ENCODE measurements at places on chromosomes 12 and 14. TPM values are rescaled to one million over a fixed set of nuclear protein-coding genes. Genes with fewer than 3 reads are reported as not detected.

The ESR2 gene
- 0.77 TPM for total RNA-seq

The SRRM4 gene
- 3.8 TPM for total RNA-seq

The SMIM41 gene
- total RNA-seq = 0.59 TPM

The TPH2 gene
- total RNA-seq = 0.11 TPM

The OSGEP gene
- total RNA-seq = 34.6 TPM

The ANG gene
- 2.6 TPM for total RNA-seq

The PAX9 gene
- 0.28 TPM for total RNA-seq

The PLEKHG3 gene
- 45.6 TPM for total RNA-seq

The ITPR2 gene
- 133 TPM for total RNA-seq

The DGKA gene
- 33.3 TPM for total RNA-seq

The KRT83 gene
- not detected for total RNA-seq

The PLXNC1 gene
- 58.2 TPM for total RNA-seq

The ABCC9 gene
- total RNA-seq = 26.8 TPM

The CD69 gene
- 9.6 TPM for total RNA-seq

The DAAM1 gene
- total RNA-seq = 67.1 TPM

The SIX6 gene
- 0.11 TPM for total RNA-seq

The ZDHHC22 gene
- total RNA-seq = 11.5 TPM

The SLCO1B1 gene
- not detected for total RNA-seq

The OTOGL gene
- total RNA-seq = 0.99 TPM

The RASSF3 gene
- 11.1 TPM for total RNA-seq

The SPIC gene
- total RNA-seq = not detected

The CLEC6A gene
- total RNA-seq = not detected

The NINJ2 gene
- total RNA-seq = 6.0 TPM

The LTBR gene
- 43.5 TPM for total RNA-seq

The TSHR gene
- total RNA-seq = 6.5 TPM

The LRR1 gene
- total RNA-seq = 11.3 TPM

The TAS2R14 gene
- 3.0 TPM for total RNA-seq

The FAM222A gene
- total RNA-seq = 5.2 TPM

The KLRC4 gene
- total RNA-seq = 3.2 TPM

The ENDOU gene
- total RNA-seq = 0.40 TPM

The SIX1 gene
- 24.1 TPM for total RNA-seq

The DEGS2 gene
- total RNA-seq = 0.99 TPM

The B4GALNT1 gene
- total RNA-seq = 11.7 TPM

The GPR33 gene
- total RNA-seq = not detected

The ETNK1 gene
- 170 TPM for total RNA-seq

The FAM90A1 gene
- not detected for total RNA-seq

The CMTM5 gene
- 46.7 TPM for total RNA-seq

The MAP1LC3B2 gene
- total RNA-seq = 3.8 TPM

The RGS6 gene
- 9.1 TPM for total RNA-seq

The CLEC14A gene
- total RNA-seq = 11.1 TPM

The CSRP2 gene
- total RNA-seq = 26.8 TPM

The UNC119B gene
- 19.1 TPM for total RNA-seq

The P2RX7 gene
- 16.8 TPM for total RNA-seq

The GPR132 gene
- 1.3 TPM for total RNA-seq

The INHBE gene
- not detected for total RNA-seq

The TROAP gene
- total RNA-seq = 5.1 TPM

The TMCC3 gene
- total RNA-seq = 31.3 TPM

The OR4K13 gene
- total RNA-seq = not detected

The REC8 gene
- 21.8 TPM for total RNA-seq

The KLRD1 gene
- 0.83 TPM for total RNA-seq

The BDKRB2 gene
- 3.4 TPM for total RNA-seq
